A549 (cell line): ENCODE measurements at places on chromosomes 6 and 20.
A peak's percentile ranks its signal among the peaks of the same experiment; 100 is the strongest.

- no peak for DNase-seq
These were observed 136.4 kb downstream of the HIVEP2 start for GRCh38 chr6:142808405-142809061.

DNA sequence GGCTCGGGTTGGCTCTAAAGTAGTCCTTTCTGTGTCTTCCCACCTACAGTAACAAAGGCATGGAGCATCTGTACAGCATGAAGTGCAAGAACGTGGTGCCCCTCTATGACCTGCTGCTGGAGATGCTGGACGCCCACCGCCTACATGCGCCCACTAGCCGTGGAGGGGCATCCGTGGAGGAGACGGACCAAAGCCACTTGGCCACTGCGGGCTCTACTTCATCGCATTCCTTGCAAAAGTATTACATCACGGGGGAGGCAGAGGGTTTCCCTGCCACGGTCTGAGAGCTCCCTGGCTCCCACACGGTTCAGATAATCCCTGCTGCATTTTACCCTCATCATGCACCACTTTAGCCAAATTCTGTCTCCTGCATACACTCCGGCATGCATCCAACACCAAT, 291.2 kb downstream of the ESR1 start:
- DNase-seq = no peak

- no peak for DNase-seq
These were observed 10.8 kb downstream of the STX16 start for GRCh38 chr20:58661598-58662473.

DNA sequence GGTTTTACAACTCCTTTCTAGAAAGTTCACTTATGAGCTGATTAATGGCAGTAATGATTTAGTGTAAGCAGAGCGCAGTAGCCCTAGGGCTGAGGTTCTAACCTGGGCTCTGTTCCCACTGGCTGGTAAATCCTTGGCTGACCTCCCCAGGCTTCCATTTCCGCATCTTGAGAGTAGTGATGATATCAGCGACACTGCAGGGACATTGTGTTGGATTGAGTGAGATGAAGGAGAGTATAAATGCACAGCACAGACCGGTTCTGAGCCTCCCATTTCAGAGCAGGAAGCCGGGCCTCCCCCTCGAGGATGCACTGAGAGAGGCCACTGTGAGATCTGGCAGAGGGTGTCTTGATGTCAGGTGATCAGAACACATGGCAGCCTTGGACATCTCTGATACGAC, 477.2 kb upstream of the SULF2 start:
- no peak for DNase-seq

DNA sequence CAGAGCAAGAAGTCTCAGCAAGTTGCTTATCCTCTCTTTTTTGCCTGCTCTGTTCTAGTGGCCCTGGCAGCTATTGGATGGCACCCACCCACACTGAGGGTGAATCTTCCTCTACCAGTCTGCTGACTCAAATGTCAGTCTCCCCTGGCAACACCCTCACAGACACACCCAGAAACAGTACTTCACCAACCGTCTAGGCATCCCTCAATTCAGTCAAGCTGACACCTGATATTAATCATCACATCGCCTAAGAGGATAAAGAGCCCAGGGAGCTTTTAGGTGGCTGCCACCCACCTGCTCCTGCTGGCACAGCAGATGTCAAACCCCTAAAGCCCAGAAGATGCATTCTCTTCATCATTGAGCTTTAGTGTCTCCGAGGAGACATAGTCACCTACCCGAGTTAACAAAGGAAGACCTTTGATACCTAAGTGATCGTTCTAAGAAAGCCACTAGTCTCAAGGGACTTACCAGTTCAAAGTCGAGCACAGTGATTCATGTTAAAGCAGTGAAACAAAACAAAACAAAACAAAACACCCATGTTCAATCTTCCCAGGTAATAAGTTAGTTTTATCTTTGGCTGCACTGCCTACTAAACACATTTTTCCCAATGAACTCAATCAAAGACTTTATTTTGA, 97.7 kb upstream of the KCNQ5 start:
- DNase-seq = no peak

GRCh38 chr6:15827496-15828255, 164.8 kb upstream of the DTNBP1 start:
- no peak for DNase-seq

DNA sequence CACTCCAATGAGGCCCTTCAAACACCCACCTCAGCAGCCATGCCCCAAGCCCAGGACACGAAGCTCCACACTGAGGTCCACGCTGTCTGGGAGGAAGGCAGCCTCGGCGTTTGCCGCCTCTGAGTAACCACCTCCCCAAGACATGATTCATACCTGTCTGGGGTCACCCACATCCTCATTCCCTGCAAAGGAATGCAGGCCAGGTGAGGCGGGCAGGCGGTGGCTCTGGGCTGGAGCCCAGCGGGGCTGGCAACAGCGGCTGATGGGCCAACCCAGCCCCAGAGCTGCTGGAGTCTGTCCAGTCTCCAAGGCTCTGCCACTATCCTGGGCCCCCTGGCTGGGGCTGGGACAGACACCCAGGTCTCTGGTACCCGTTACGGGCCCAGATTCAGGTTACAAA, 14.8 kb downstream of the PMEPA1 start:
- DNase-seq = no peak

- no peak for DNase-seq
These were observed 4.5 kb downstream of the TMEM63B start for GRCh38 chr6:44131892-44132291.

DNA sequence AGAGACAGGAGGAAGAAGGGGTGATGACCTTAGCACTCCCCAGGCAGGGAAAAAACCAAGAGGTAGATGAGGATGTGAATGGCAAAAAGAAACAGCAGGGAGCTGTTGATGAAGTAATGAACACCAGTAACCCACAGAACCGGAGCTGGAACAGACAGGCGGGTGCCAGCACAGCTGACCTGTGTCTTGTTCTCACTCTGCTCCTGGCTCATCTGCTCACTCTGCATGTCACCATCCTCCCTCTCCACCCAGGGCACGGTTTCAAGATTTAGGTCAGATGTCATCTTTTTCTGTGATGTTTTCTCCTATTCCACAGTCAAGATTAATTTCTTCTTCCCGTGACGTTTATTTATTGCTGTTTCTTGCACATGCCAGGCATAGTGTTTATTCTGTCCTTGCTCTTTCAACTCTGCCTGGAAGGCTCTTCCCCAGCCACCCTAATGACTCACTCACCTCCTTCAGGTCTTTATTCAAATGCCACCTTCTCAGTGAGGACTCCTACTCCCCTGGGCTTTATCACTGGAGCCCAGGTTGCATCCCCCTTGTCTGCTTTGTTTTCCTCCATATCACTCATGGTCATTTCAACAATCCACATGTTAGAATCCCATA, 164.5 kb upstream of the HDAC2 start:
- no peak for DNase-seq

- peak; percentile 70 for DNase-seq
These were observed 215.0 kb upstream of the PLCB4 start for GRCh38 chr20:8853805-8854338.

- DNase-seq = no peak
These were observed 93.7 kb downstream of the PPP1R14C start for GRCh38 chr6:150236544-150236943.

GRCh38 chr6:21265730-21266044, 327.9 kb upstream of the SOX4 start:
- no peak for DNase-seq

GRCh38 chr6:55130806-55131324, 43.5 kb upstream of the HCRTR2 start:
- no peak for DNase-seq

DNA sequence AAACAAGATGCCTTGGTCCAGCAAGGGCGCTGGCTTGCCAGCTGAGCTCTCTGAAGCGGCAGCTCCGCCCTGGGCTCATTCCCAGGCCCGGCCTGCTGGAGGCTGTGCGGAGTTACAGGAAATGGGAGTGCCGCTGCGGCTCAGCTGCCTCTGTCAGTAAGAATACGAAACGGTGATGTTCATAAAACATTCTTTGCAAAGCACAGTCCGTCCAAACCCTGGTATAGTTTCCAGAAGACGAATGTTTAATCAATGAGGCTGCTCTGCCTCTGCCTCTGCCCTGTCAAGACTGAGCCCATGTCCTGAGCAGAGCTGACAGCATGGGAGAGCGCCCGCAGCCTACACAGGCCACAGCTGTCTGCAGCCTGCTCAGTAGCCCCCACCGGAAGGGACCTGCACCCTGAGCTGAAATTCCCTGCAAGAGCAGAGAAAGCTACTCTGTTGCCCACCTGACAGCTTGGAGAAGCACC, 153.3 kb upstream of the SNX9 start:
- peak; percentile 38 for DNase-seq

DNA sequence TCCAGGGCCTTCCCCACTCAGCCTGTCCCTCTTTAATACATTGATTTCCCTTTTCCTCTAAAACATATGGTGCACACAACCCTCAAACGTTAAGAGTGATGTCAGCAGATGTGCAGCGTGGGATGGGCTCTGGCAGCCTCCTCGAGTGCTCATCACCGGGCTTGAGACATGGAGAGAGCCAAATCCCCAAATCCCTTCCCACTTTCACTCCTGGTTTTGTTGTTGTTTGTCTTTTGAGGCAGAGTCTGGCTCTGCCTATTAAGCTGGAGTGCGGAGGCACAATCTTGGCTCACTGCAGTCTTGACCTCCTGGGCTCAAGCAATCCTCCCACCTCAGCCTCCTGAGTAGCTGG, 5.8 kb upstream of the PLTP start:
- no peak for DNase-seq

- DNase-seq = no peak
These were observed 36.6 kb downstream of the MGME1 start for GRCh38 chr20:18005170-18005989.

- no peak for DNase-seq
These were observed 52.4 kb downstream of the MAP3K7 start for GRCh38 chr6:90534337-90535025.

GRCh38 chr6:108736002-108736361, 112.2 kb upstream of the ARMC2 start:
- no peak for DNase-seq

- no peak for DNase-seq
These were observed 203.8 kb upstream of the PCSK2 start for GRCh38 chr20:17023036-17023435.

GRCh38 chr20:53335555-53335954, 258.1 kb downstream of the ZNF217 start:
- no peak for DNase-seq
